ENCODE measurements at places on chromosomes 5 and 9.

GRCh38 chr9:119697996-119698395 is 328.8 kb upstream of the BRINP1 start:
- no peak for DNase-seq

GRCh38 chr5:131322926-131323325 is 59.1 kb downstream of the CDC42SE2 start:
- no peak for DNase-seq

GRCh38 chr5:180315762-180316212 is 23.9 kb upstream of the MAPK9 start:
- DNase-seq = no peak

GRCh38 chr5:1707467-1707866 is 92.2 kb downstream of the MRPL36 start:
- no peak for DNase-seq

DNA sequence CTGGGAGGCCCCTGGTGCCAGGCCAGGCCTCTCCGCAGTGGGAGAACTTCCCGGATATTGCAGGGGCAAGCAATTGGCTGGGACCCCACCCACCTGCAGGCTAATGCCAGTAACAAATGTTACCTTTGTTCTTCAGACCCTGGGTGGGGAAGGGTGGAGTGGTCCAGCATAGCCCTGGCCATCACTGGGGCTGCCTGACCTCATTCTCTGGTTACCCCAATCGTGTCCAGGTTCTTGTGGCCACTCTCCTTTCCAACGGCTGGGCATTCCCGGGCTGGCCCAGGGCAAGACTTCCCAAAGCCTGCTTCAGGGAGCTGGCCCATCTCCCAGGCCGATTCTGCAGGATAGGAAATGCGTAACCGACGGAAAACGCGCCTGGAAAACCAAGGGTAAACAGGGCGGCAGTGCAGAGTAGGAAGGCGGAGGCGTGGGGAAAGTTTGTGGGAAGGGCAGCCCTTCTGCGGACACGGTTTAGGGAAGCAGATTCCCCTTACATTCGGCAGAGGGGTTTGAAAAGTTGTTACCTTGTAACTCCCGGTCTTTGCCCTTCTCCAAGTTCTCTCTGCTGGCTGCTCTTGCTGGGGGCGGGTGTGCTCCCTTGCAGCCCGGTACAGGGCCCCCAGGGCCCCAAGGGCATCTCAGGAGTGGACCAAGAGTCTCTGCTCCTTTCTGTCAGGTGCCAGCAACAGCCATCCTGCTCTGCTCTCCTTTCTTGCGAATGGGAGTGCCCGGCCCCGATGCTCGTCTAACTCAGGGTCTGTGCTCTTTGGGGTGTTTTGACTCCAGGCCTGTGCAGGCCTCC is 3.5 kb downstream of the NRARP start:
- DNase-seq = no peak

- no peak for DNase-seq
These were observed 18.9 kb downstream of the SEMA4D start for GRCh38 chr9:89478821-89479668.

DNA sequence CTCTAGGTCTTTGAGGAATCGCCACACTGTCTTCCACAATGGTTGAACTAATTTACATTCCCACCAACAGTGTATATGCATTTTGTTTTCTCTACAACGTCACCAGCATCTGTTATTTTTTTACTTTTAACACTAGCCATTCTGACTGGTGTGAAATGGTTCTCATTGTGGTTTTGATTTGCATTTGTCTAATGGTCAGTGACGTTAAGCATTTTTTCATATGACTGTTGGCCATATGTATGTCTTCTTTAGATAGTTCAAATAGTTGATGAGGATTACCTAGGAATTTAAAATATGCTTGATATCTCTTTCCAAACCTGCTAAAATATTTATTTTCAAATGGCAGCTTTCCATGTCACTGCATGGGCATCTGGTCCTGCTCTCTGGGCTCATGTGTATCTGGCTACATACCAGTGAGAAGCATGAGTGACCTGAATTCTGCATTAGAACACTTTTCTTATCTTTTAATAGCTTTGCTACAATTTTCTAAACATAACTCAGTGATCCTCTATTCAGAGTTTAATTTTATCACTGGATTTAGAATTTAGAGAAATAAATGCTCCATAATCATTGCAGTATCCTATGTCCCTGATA is 95.8 kb upstream of the ADAMTS16 start:
- no peak for DNase-seq

DNA sequence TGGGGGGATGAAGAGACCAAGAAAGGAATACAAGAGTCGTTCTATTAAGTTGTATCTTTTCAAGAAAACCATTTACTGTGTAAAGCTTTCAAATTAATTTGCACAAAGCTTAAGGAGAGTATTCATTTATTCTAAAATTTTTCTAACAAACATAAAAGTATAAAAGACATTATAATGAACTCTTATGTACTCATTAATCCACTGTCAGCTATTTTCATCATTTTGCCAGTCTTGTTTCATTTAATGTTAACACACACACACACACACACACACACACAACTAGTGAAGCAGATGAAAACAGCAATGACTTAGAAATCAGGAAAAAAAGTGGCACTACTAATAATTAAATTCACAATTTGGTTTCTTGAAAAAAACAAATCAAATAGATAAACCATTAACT is 176.7 kb downstream of the TLE1 start:
- DNase-seq = no peak

DNA sequence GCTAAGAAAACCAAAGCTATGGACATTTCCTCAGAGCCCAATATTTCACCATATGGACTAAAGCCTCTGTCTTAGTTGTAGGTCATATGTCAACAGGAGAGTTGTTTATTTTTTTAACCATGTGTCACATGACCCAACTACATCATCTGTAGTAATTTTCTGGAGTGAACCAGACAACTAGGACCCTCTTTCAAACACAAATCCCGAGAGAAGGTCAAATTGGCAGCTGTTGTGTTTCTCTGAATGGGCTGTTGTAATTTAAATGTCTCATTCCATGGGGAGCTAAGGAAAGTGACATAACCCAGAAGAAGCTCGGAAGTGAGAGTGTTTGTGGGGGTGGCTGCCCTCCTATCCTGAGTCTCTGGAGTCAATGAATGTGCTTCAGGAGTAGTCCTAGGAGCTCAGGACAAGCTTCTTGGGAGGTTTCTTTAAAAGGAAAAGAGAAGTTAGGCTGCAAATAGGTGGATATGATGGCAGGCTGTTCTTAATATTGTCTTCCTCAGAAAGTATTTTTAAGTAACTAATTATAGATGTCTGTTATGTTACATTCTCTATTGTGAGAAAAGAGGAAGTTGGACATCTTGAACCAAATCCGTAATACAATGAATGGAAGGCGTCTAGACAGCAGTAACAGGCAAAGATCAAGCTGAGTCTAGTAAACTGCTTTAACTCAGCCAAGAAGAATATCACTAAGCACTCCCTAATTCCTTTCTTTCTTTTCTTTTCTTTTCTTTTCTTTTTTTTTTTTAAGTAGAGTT is 50.1 kb downstream of the TMEM167A start:
- no peak for DNase-seq

GRCh38 chr5:80260461-80260860 is 4.6 kb upstream of the SERINC5 start:
- DNase-seq = no peak

- no peak for DNase-seq
These were observed 900.0 kb upstream of the CDH10 start for GRCh38 chr5:25544652-25545249.

GRCh38 chr5:150130493-150130922 is 25.1 kb downstream of the PDGFRB start:
- no peak for DNase-seq

DNA sequence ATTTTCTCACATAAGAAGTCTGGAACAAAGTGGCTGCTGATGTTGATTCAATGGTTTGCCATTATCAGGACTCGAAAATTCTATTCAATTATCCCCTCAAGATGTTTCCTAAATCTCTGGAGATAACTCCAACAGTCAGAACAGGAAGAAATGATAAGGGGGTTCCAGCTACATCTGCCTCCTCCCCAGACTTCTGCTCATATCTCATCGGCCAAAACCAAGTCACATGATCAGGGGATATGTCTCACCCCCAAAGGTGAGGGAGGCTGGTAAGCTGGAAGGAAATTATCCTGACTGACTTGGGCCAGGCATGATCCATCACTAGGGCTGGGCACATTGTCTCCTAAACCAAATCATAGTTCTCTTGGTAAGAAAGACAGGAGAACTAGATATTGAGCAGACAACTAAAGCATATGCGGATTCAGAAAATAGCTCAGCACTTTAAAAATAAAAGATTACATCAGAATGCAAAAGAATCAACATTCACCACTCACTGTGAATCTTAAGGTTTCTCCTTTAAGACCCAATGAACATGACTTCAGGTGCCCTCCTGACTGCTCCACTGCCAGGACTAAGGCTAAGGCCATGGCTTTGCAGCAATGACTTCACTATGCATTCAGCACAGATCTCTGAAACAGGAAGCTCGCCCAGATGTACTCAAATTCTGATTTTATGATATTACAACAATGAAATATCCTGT is 306.3 kb downstream of the ENC1 start:
- DNase-seq = no peak

DNA sequence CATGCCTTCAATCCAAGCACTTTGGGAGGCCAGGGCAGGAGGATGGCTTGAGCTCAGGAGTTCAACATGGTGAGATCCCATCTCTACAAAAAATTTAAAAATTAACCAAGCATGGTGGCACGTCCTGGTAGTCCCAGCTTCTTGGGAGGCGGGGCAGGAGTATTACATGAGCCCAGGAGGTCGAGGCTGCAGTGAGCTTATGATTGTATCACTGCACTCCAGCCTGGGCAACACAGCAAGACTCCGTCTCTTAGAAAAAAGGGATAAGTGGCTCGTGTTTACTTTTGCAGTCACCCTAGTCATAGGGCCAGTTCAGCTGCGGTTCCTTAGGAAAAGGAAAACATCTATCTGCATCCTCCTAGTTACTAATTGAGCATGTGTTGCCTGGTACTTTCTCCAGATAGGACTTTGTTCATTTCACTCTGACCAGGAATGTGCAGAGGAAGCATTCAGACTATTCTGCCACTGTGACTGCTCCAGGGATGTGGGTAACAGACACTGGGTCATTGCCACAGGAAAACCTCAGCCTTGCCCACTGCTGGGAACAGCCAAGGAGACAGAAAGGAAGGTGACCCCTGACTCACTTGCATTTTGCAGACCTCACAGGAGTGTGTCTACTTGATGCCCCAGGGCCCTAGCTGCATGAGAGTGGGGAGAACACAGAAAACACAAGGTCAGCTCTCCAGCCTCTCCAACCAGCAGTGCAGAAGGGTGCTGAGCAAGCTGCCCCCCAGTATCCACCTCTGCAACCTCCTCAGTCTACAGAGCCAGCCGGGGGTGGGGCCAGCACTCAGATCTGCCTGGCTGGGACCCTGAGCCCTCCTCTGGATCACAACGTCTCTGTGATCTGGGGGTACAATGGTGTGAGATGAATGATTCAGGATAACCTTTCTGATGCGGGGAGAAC is 33.9 kb upstream of the ALDH1B1 start:
- DNase-seq = no peak

DNA sequence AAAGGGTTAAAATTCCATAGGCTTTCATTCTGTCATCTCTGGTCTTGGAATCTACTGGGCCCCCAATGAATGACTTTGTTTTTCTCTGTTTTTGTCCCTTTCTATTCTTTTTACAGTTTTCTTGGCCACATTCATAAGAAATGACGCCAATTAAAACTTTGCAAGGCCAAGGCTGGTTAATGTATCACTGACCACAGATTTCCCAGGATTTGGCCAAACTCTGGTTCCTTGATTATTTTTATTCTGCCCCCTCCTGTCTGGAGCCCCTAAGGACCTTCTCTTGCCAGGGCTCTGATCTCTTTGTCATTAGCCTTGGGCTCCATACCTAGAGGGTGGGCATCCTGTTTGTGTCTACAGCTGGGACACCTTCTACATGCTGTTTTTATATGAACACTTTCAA is 388.9 kb upstream of the PAPPA start:
- no peak for DNase-seq

- DNase-seq = peak; percentile 35
These were observed 1.2 kb downstream of the CCDC107 start for GRCh38 chr9:35659340-35659739.

- DNase-seq = no peak
These were observed 1.3 kb upstream of the NNT start for GRCh38 chr5:43601454-43602260.

DNA sequence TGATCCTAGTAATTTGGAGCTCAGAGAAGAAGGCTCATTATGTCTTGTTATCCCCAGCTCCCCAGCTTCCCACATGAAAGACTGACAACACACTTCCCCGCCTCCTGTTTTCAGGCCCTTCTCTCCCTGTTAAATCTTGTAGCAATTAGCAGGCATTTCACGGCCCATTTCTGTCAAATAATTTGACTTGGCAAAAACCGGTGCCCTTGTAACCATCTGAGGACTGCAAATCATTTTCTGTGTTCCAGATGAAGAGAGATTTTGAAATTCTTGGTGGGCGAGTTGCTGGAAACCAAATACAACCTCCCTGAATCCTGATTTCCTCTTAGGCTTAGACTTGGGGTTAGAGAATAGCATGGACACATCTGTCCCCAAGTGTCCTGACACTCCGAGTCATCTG is 109.7 kb downstream of the MSX2 start:
- no peak for DNase-seq

DNA sequence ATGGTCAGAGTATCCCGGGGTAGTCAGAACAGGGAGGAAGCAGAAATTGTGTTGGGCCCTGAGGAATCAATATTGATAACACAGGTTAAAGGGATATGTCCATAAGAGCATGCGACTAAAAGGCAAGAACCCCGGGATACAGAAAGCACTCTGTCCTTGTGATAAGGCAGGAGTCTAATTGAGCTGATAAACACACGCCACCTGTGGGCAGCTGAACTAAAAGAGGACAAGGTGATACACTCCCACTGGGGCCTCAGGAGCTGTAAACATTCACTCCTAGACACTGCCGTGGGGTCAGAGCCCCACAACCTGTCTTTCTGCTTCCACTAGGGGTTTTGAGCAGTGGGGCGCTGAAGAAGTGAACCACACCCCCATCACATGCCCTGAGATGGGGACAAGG is 144.7 kb upstream of the MPDZ start:
- no peak for DNase-seq

DNA sequence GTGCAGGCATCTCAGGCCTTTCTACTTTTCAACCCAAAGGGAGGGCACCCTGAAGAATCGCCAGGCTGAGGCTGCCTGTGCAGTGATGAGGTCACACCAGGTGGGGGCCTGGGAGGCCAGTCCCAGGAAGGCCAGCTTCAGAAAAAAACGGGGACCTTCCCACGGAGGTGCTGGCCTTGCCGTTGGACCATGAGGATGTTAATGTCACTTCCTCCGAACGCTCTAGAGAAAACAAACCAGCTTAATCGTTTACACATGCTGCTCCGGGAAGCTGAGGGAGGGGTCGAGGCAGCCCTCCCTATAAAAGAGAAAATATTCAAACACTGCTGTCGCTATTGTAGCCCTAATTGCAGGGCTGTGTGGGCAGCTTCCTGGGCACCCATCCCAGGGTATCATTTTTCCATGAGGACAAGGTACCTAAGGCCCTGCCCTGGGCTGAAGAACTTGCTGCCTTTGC is 27.0 kb downstream of the PTGES start:
- no peak for DNase-seq

DNA sequence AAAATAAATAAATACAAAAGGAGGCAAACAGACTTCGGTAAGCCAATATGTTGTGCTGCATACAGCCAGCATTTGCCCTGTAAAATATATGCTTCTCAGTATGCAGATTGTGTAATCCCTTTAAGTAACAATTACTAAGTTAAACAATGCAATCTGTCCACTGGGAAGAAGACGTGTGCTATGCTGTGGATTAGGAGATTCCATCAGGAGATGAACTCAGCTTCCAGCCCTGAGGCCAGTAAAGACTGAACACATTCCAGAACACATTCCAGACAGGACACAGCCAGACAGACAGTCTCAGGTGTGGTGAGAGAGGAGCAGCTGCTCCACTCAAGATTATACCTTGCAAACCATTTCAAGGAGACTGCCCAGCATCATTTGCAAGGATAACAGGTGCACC is 97.8 kb downstream of the MPDZ start:
- DNase-seq = no peak

Measured in NCI-H1436 (cell line).